RWPE1 (cell line): ENCODE measurements at places on chromosomes 12 and 14.

GRCh38 chr12:53791735-53792326, 40.1 kb upstream of the CISTR start:
- DNase-seq, result no peak

DNA sequence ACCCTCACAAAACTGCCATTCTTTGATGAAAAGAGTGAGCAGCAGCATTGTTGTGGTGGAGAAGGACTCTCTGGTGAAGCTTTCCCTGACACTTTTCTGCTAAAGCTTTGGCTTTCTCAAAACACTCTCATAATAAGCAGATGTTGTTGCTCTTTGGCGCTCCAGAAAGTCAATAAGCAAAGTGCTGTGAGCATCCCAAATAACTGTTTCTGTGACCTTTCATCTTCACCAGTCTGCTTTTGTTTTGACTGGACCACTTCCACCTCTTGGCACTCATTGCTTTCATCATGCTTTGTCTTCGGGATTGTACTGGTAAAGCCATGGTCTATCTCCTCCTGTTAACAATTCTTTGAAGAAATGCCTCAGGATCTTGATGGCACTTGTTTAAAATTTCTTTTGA, 424.7 kb upstream of the TMPO start:
- no peak for DNase-seq

GRCh38 chr12:96070670-96071279, 35.4 kb upstream of the LTA4H start:
- DNase-seq, result no peak

- DNase-seq, result no peak
These were observed 5.0 kb downstream of the STRAP start for GRCh38 chr12:15887043-15887817.

DNA sequence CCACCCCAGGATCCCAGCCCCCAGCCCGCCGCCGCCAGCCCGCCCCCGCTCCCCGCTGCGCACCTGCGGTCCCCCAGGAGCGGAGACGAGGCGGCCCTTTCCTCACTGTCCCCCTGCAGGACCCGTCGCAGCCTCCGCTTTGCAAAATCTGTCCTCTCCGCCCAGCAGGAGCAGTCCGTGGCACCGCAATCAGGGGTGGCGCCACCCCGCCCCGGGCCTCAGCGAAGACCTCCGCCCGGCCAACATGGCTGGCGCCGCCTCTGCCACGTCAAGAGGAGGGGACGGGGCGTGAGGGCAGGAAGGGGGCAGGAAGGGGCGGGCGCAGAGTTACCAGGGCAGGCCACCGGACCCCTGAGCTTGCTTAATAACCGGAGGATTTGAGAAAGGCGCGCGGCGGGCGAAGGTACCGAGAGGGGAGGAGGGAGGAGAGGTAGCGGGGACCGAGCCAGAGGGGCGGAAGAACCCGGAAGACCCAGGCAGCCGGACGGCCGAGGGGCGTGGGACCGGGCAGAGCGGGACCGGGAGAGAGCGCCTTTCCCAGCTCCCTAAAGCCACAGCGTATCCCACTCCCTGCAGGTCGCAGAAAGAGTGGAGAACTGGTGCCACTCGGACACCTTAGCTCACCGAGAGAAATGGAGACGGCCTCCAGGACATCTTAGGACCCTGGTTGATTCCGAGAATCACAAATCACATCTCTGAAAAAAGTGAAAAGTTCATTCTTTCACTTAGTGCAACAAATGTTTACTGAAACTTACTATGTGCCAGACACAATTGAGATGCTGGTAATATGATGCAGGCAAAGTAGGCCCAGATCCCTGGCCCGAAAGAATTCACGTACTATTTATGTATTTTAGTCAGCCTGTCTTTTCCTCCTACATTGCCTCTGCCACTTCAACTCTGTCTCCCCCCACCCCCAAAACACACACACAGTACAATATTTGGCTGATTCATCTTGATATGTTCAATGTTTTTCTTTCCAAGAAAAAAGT, at the start of gene SEC23A:
TSS of gene SEC23A (minus strand) at position 267 of the 989 bp plus-strand sequence. CDS start 7,117 bp downstream, outside the sequence.
- DNase-seq, result peak; percentile 58

DNA sequence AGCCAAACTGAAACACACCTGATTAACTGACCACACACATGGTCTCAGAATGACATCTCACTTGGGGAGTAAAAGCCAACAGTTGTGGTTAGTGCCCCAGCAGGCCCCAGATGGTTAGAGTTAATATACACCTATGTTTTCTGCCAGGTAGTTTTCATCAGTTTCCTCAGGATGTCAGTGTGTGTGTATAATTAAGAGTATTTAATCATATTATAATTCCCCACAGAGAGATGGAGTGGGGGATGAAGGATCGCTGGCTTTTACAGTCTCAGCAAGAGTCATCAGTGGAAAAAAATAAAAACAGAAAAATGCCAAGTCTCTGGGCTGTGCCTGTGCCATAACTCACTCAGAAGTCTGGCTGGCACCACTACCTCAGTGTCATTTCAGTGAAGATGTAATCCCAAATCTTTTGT, 412.5 kb downstream of the ZFP36L1 start:
- DNase-seq, result no peak

DNA sequence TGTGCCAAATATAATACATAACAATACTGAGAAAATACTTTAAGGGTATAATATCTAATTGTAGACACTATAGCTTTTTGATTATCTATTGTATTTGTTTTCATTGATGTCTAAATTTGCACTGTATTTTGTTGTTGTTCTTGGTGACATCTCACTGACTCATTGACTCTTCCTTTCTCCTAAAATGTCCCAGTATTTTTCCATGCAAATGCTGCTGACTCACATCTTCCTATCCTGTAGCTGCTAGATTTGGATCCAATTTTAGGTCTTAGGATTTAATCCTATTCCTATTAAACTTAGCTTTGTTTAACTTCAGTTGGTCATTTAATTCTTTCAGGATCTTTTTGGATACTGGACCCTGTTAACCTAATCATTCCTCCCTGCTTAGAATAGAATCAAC, 148.5 kb downstream of the TMTC2 start:
- no peak for DNase-seq

DNA sequence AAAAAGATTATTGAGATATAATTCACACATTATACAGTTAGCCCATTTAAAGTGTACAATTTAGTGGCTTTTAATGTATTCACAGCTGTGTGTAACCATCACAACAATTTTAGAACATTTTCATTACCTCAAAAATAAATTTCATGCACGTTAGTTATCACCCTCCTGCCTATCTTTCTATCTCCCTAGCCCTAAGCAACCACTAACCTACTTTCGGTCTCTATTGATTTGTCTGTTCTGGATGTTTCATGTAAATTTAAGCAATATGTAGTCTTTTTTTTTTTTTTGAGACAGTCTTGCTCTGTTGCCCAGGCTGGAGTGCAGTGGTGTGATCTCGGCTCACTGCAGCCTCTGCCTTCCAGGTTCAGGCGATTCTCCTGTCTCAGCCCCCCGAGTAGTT, 439.4 kb downstream of the PCNX1 start:
- DNase-seq, result no peak

- DNase-seq, result no peak
These were observed 13.3 kb downstream of the SLCO1B1 start for GRCh38 chr12:21144309-21144708.

DNA sequence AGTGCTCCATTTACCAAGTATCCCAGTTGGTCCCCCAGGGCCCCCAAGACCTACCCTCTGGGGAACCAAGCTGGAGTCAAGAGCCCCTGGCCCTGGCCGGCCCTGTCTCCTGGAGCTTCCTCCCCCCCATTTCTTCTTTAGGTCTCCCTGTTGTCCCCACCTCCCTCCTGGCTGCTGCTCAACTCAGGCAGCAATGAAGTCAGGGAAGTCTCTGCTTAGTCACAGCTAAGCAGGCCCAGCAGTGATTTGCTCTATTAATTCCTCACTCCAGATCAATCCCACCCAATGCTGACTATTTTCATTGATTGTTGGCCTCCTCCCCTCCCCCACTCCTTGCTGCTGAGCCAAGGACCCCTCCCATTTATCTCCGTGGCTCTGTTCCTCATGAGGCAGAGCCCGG, 28.3 kb downstream of the VSX2 start:
- DNase-seq, result no peak

- peak; percentile 10 for DNase-seq
These were observed 316.5 kb upstream of the OR4E1 start for GRCh38 chr14:21990116-21990515.

DNA sequence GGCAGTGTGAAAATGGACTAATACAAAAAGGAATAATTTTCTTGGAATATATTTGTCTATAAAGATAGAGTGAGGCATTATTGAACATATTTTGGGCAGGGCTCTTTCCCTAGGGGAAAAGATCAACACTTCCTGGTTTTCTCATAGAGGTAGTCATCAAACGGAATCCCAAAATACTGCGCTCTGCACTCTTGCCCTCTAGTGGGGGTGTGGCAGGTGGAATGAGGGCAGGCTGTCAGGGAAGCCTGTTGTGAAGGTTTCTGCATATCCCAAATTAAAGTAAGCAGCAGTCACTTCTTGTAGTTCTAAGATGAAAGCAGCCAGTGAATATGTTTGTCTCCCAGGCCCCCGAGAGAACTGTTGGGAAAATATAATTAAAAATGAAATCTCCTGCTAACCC, 666.8 kb upstream of the TMEM132C start:
- DNase-seq, result peak; percentile 5

GRCh38 chr12:121934309-121934664, 15.9 kb downstream of the CFAP251 start:
- no peak for DNase-seq

GRCh38 chr14:94600148-94600545, 12.0 kb upstream of the SERPINA3 start:
- DNase-seq, result no peak

- DNase-seq, result no peak
These were observed 14.5 kb downstream of the DYRK2 start for GRCh38 chr12:67662910-67663538.

DNA sequence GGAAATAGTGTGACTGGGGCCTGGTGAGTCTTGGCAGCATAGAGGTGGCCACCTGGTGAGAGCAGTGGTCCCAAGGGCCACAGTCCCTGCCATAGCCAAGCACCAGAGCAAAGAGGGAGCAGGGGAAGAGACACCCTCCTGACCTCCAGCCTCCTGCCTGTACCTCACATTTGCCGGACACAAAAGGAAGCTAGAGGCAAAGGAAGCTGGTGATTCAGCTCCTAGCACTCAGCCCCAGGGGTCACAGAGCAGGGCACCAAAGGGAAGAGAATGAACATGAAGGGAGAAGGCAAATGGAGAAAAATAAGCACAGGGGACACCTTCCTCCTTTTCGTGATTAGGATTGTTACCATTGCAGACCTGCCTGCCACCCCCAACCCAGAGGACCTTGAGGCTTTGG, 216.8 kb downstream of the ZFP36L1 start:
- DNase-seq, result no peak
